NCI-H774 (cell line): ENCODE measurements at places on chromosomes 12 and 14.

- no peak for DNase-seq
These were observed 13.0 kb upstream of the LRRC23 start for GRCh38 chr12:6891646-6892001.

DNA sequence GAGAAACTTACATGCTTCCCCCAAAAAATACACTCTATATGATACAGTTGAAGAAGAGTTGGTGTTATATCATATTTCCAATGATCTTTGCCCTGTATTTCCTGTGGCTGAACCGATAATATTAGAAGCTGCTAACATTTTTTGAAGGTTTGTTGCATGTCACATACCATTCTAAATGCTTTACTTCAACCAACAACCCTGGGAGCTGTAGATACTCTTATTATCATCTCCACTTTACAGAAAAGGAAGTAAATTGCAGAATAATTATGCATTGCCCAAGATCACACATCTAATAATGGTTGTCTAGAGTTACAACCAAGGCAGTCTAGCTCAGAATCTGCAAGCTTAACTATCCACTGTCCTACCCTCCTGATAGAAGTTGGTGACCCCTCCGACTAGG lies 182.8 kb downstream of the NUAK1 start:
- DNase-seq, result no peak

DNA sequence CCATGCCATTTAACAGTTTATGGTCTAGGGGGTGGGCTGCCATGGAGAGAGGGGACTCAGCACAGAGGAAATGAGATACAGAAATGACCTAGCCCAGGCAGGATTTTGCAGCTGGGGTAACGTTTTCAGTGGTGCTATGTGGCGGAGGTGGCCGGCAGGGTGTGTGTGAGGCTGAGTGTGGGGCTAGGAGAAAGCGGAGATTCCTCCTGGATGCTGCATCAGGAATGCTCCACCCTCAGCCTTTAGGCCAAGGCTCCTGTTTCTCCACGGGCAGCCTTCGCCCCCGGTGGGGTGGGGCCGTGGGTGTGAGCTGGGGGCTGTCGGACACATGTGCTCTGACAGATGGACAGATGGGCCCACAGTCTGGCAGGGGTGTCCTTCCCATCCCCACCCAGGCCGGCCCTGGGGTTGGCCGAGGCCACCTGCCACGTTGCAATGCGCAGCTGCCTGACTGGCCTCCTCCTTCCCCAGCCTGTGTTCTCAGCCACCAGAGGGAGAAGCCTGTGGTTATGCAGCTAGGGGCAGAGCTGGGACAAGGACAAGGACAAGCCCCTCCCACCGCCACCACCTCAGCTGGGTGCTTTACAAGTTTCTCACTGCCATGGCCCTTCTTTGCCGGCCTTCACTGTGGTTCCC lies 44.3 kb downstream of the TEAD4 start:
- DNase-seq, result no peak

GRCh38 chr12:89129167-89129870 lies 223.0 kb downstream of the DUSP6 start:
- DNase-seq, result no peak

DNA sequence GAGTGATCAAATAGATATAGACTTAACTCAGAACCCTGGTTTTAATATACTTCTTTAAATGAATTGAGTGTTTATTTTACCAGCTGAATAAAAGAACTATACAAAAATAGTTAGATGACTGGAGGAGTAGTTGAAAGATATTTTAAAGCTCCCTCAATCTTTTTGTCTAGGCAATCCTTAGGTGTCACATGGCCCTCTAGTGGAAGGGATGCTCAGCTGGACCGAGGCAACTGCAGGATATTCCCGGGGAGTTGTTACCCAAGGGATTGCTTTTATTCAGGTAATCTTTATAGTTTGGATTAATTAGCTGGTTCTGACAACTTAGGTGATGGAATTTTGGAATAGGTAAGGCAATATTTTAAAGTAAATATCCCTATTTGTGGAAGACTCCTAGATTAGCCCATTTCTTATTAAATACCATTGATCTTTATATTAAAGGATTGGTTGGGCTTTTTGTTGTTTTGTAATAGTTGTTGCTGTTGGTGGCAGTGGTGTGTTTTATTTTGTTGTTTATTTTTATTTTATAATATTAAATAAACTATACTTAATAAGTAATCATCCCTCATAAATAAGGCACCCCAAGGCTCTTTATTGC lies 57.1 kb downstream of the ZDHHC17 start:
- DNase-seq, result no peak

DNA sequence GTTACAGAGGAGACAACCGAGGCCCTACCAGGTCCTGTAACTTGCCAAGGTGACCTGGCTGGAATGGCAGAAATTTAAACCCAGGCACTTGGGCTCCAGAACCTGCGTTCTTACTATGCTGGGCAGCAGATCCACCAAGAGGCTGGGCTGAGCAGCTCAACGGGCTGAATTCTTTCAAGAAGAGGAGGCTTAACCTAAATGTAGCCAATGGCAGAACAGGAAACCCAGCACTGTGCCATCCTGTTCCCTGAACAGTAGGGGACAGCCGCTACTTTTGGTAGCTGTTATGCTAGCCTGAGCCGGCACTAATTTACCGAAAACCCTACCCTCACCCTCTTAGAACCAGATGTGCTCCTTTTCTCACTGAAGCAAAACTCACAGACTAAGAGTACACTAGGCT lies 86.1 kb downstream of the ACTN1 start:
- no peak for DNase-seq

DNA sequence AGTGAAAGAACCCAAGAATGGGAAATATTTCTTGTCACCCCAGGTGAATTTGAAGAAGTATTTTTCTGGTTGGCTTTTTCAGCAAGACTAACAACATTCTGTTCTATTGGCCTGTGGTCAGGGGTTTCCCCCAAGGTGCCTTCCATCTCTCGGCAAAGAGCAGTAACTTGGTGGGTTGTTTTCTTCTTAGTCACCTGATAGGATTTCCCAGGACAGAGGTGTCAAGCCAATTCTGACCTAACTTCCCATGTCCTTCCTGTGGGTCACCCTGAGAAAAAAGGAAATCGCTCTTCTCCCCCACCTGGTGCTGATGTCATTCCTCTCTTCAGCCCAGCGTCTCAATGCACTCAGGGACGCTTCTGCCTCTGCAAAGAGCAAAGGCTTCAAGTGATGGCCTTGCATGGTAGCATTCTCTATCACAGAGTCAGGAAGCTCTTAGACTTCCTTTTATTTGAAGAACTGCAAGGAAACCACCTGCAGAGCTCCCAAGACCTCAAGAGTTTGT lies 16.1 kb upstream of the IFNG start:
- no peak for DNase-seq

DNA sequence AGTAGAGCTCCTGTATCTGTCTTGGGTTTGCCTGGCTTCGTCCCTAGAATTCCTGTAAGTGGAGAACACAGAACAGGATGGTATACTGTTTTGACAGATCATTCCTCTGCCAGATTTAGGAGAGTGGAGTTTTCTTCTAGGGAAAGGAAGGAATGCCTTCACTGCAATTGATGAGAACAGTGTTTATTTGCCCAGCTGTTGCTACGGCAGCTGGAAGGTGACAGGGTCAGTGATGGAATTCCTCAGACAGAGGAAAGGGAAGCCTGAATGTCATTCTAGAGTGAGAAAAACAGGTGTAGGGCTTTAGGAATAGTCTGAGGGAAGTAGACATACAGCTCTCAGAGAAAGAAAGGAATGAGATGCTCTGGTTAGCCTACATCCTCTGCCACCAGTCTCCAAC lies 11.7 kb downstream of the CSRNP2 start:
- no peak for DNase-seq

DNA sequence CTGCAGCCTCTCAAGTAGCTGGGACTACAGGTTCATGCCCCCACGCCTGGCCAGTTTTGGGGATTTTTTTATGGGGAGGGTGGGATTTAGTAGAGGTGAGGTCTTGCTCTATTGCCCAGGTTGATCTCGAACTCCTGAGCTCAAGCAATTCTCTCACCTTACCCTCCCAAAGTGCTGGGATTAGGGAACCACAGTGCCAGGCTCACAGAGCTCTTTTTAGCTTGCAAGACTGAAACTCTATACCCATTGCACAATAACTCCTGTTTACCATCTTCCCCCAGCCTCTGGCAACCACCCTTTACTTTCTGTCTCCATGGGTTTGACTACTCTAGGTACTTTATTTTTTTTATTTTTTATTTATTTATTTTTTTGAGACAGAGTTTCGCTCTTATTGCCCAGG lies 25.7 kb upstream of the CDK17 start:
- no peak for DNase-seq

DNA sequence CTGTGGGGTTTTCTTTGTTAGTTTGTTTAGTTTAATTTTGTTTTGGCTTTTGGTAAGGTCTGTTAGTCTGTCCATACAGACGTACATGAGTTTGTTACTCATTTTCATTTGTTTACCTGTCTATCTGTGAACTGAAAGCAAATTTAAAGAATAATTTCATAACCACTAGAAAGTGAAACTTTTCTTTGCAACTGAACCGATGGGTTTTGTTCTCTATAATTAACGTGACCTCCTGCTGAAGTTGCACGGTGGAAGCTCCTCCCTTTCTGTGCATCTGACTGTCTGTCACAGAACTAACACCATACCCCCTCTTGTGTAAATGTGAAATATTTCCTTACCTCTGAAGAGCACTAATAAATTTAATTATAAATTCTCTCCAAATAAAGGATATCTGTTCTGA lies 595.5 kb downstream of the GALC start:
- no peak for DNase-seq

- DNase-seq, result no peak
These were observed 84.5 kb downstream of the PLEKHG3 start for GRCh38 chr14:64788706-64789105.

DNA sequence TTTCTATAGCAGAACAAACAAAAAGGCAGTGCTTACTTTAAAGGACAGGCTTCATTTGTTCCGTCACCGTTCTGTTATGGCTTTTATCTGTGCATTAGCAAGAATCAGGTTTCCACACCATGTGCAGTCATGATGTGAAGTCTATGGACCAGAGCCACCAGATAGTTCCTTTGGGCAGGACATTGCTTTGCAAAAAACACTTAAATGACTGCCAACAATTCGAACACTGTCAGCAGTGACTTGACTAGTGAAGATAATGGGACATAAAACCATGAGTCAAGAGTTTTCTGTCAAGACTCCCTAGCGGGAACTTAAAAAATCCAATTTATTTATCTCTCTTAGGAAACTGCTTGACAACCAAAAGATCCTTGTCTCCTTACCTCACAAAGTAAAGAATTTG lies 80.3 kb downstream of the NKX2-1 start:
- no peak for DNase-seq

DNA sequence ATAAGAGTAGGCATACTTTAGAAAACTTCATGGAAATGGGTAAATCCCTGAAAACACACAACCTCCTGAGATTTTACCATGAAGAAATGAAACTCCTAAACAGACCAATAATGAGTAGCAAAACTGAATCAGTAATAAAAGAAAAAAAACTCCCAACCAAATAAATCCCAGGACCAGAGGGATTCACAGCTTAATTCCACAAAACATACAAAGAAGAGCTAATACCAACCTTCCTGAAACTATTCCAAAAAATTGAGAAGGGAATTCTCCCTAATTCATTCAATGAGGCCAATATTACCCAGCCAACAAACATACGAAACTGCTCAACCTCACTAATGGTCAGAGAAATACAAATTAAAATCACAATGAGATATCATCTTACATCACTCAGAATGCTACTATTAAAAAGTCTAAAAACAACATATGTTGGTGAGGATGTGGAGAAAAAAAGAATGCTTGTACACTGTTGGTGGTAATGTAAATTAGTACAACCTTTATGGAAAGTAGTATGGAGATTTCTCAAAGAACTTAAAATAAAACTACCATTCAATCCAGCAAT lies 97.3 kb upstream of the ST8SIA1 start:
- no peak for DNase-seq
